ENCODE measurements at places on chromosomes 3 and 15. TPM values are rescaled to one million over a fixed set of nuclear protein-coding genes. Genes with fewer than 3 reads are reported as not detected.

Gene BTLA
- total RNA-seq, result 0.97 TPM

Gene HYAL1
- total RNA-seq, result 1.1 TPM

Gene KNL1
- total RNA-seq, result 1.1 TPM

Gene PLA2G4D
- total RNA-seq, result 0.52 TPM

Gene CADPS
- total RNA-seq, result 232 TPM
